ENCODE measurements at places on chromosomes 5 and 9.

DNA sequence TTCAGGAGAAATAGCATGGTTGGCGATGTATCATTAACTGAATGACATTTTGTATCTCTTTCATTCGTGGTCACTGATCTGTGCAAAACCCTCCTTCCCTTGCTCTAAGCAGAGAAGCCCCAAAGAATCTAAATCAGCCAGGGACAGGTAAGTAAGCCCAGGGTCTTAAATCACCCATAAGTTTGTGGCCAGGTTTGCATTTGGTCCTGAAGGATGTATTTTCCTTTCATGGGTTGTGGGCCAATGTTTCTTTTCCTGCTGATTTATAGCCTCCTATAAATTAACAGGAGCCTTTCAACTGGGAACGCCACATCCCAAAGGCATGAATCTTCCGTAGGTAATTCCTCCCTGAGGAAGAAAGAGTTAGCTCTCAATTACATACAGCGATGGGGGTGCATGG, 217.5 kb upstream of the TNC start:
- DNase-seq, result no peak

GRCh38 chr9:106892632-106893031, 29.7 kb downstream of the ZNF462 start:
- no peak for DNase-seq

DNA sequence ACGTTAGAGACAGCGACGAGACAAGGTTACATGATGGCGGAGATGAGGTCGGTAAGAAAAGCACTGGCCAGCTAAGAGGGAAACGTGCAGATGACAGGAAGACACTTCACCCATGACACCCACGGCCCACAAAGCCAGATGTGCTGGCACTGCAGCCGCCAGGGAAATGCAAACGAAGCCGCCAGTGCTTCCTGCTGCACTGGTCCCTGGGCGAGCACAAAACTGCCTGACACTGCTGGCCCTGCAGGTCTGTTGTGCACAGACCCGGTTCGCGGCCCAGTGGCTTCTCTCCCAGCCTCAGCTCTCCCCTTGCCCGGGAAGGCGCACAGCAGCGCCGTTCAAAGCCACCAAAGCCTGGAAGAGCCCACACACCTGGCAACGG, 20.3 kb downstream of the QSOX2 start:
- no peak for DNase-seq

DNA sequence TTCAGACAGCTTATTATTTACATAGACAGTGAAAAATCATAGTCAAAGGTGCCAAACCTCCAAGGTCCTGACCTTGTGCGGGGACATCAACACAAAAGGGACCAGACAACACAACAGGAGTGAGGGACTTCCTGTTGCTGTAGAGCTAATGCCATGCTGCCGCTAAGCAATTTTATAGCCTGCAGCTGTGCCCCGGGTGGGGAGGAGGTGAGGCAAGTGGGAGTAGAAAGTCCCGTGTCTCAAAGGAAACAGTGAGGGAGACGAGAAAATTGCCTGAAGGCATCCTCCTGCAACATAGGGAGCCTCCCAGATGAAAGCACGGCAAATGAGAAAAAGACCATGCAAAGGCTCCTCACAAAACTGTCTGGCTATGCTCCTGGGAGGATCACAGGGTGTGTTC, 58.8 kb downstream of the CAAP1 start:
- no peak for DNase-seq

DNA sequence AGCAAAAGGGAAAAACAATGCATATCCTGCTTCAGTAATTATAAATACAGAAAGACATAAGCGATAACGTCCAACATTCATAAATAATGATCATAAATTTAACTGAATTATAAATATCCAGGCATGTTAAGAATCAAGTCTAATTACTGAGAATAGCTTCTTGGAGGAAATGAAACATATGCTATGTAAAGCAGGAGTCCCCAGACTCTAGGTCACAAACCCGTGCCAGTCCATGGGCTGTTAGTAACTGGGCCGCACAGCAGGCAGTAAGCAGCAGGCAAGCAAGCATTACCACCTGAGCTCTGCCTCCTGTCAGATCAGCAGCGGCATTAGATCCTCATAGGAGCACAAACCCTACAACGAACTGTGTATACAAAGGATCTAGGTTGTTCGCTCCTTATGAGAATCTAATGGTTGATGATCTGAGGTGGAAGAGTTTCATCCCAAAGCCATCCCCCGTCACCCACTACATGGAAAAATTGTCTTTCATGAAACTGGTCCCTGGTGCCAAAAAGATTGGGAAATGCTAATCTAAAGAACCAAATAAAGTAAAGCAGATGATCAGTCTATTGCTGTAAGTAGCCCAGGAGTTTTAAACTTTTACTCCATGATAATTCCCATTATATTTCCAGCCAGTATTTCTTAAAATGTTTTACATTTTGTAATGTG, 50.4 kb downstream of the CERT1 start:
- no peak for DNase-seq

DNA sequence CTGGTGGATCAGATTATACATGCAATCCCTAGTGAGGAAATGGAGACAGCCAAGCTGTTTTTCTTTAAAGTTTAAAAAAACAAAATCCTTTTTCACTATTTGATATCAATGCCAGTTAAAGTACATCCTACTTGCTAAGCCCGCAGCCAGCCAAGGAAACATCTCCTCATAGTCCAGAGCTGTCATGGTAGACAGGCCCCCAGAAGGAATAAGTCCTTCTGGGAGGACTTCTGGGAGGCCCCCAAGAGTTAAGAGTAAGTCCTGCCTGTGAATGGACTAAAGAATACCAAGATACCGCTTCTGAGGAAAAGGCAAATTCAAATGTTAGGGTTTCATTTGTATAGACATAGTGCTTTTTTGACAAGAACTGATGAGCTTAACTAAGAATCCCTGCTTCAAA, 38.3 kb downstream of the MOCS2 start:
- no peak for DNase-seq

DNA sequence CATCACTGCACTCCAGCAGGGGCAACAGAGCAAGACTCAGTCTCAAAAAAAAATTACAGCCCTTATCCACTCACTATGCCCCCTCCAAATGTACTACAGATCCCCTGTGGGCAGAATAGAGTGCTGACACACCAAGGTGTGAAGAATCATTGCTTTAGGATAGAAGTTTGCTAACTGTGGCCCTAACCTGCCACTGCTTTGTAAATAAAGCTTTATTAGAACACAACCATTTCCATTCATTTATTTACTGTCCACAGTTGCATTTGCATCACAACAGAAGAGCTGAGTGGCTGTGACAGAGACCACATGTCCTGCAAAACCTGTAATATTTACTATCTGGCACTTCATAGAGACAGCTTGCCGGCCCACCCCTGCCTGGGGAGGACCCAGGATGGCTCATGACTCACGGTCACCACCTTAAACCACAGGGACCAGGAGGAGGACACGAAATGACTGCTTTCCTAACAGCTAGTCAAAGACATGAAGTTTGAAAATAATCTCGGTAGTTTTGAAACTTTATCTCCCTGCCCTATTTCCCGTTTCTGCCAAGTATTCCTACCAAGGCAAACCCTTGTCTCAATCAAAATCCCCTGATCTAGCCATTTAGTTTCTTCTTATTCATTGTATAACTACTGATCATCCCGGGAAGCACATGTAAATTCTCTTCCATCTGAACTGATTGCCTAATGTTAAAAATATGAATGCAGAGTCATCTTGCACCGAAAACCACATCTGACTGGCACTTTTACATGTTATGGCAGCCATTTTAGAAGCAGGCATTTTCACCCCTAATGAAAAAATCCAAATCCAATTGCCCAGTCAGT, 206.1 kb downstream of the SLIT3 start:
- no peak for DNase-seq

- no peak for DNase-seq
Measured at GRCh38 chr5:56518820-56519219, 285.7 kb upstream of the ANKRD55 start.

GRCh38 chr9:4739587-4740387, 1.2 kb downstream of the AK3 start:
- DNase-seq, result no peak

- DNase-seq, result no peak
Measured at GRCh38 chr5:32709750-32710549, 1.2 kb upstream of the NPR3 start.

DNA sequence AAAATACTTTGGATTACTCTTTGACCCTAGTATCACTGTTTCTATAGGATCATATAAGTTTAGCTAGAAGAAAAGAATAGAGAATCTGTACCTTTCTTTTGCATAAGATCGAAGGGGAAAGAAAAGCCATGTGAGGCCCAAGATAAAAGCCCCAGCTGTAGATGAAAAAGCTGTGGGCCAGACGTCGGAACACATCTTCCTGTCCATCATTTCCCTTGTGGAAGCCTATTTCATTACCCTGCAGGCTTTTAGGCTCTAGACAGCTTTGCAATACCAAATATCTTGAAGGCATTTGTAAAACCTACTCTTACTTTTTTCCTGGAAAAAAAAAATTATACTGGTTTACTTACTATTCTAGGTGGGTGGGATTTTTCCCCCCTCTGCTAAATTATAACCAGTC, 10.0 kb downstream of the PALM2AKAP2 start:
- no peak for DNase-seq

DNA sequence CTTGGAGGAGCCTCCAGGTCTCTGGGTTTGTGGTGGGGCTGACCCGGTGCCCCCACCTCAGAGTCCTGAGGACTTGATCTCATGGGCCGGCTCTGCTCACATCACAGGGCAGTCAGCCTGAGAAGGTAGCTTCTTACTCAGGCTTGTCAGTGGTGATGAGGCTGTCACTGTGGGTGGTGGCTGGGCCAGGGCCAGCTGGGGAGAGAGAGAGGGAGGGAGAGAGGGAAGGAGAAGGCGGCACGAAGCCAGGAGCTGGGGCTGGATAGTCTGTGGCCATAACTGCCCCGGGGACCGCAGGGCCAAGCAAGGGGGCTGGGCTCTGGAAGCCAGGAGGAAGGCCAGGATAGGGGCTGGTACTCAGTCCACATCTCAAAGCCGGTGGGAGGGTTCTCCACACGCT, 6.5 kb downstream of the NTNG2 start:
- no peak for DNase-seq

- no peak for DNase-seq
Measured at GRCh38 chr5:173454736-173455598, 126.8 kb upstream of the STC2 start.

- no peak for DNase-seq
Measured at GRCh38 chr9:84151236-84151635, 170.6 kb downstream of the RMI1 start.

GRCh38 chr5:72379936-72380335, 59.8 kb downstream of the PTCD2 start:
- DNase-seq, result no peak

- no peak for DNase-seq
Measured at GRCh38 chr5:123207081-123207537, 118.1 kb downstream of the PRDM6 start.

- no peak for DNase-seq
Measured at GRCh38 chr9:135552021-135552697, 6.2 kb downstream of the OBP2A start.

- DNase-seq, result no peak
Measured at GRCh38 chr5:110195288-110195687, 505.6 kb downstream of the MAN2A1 start.

GRCh38 chr5:1183424-1184162, 17.8 kb upstream of the SLC6A19 start:
- no peak for DNase-seq

GRCh38 chr5:20605732-20606525, 617.9 kb upstream of the CDH18 start:
- no peak for DNase-seq

DNA sequence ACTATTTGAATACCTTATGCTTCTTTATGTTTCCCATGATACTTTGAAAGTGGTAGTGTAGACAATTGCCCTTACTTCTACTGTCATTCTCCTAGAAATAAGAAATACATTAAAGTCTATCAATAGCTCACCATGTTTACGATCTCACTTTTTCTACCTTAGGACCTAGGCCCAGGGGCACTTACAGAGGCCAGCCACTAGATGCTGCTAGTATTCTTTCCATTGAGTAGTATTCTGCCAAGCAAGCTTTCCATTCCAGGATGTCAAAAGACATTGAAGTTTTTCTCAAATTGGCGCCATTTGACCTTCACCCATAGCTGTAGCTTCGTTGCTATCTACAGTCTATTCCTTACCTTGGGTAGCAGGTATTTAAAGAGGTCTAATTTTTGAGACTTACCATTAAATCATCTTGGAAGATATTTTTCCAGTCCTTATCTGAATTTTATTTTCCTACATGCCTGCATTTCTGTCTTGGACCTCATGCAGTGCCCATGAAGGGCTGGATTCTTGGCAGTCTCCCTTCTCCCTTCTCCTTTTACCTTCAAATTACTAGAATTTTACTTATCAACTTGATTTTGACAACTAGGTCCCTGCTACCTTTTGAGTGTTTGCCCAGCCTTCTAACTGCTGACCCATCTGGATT, 246.0 kb upstream of the NUDT12 start:
- DNase-seq, result no peak

DNA sequence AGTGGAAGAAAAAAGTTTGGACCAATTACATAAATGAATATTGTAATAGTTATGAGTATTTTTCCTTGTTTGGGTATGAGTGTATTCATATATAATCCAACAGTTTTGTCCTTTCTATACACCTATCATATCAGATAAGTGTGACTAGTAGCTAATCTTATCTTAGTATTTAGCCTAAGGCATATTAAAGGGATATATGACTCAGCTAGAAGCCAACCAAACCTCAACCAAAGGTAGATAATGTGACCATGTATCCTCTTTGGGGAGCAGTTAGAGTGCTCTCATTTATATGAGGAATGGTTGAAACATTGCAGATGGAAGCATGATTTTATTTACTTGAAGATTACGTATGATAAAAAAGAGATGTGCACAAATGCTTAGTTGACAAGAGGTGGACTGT, 370.0 kb upstream of the CTNND2 start:
- DNase-seq, result no peak

- no peak for DNase-seq
Measured at GRCh38 chr5:161641444-161641843, 44.1 kb upstream of the GABRA6 start.

- DNase-seq, result no peak
Measured at GRCh38 chr5:11443831-11444230, 460.4 kb downstream of the CTNND2 start.

- DNase-seq, result no peak
Measured at GRCh38 chr9:136012651-136013050, 51.5 kb upstream of the UBAC1 start.

GRCh38 chr9:34430843-34431437, 27.4 kb downstream of the FAM219A start:
- no peak for DNase-seq

- DNase-seq, result no peak
Measured at GRCh38 chr9:69916950-69917349, 96.3 kb downstream of the CFAP95 start.

DNA sequence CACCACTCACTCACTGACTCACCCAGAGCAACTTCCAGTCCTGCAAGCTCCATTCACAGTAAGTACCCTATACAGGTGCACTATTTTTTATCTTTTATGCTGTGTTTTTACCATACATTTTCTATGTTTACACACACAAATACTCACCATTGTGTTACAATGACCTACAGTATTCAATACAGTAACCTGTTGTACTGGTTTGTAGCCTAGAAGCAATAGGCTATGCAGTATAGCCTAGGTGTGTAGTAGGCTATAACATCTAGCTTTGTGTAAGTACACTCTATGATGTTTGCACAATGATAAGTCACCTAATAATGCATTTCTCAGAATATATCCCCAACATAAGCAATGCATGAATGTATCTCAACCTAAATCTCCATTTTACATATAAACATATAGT, 541.1 kb downstream of the NR2F1-AS1 start:
- DNase-seq, result no peak
